ENCODE measurements at places on chromosomes 11 and 22. TPM values are rescaled to one million over a fixed set of nuclear protein-coding genes. Genes with fewer than 3 reads are reported as not detected.
A peak's percentile ranks its signal among the peaks of the same experiment; 100 is the strongest.

GRCh38 chr11:76621868-76622267, 48.7 kb downstream of the LRRC32 start:
- DNase-seq, result no peak

Gene ACTN3
- total RNA-seq, result not detected

DNA sequence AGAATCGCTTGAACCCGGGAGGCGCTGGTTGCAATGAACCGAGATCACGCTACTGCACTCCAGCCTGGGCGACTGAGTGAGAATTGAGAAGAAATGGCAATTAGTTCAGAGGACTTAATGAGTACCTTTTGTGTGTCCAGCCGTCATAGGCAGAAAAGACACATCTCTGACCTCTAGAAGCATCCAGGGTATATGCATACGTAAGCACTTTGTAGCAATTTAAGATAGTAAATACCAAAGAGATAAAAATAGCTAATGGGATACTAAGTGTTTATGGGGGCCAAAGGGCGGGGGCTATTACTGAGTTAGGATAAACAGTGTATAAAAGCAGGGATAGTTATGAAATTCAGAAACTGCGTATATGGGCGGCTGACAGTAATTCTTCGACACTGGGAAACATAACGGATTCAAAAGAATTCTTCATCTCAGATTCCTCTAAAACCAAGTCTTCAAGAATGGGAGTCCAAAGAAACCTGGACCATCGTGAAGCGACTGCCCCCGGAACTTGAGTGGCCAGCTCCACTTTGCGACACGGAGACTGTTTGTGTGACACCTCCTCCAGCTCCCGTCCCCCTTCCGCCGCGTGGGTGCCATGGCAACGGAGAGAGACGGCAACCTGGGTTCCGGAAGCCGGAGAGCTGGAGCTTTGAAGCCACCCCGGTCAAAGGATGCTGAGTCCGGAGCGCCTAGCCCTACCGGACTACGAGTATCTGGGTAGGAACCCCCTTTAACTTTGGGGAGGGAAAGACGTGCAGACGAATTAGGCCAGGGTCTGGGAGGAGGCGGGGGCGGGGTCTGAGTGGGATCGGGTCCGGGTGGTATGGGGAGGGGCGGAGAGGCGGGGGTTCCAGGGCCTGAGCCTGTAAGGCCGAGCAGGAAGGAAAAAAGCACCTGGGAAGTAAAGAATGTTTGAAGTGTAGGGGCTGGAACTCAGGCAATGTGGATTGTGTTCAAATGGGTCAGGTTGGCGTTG, at the start of gene CSTPP1:
Gene CSTPP1, plus strand, starts transcription at position 624 of the 973 bp plus-strand sequence. Its CDS starts 45 bp downstream, at position 669.
- peak; percentile 91 for DNase-seq

- no peak for DNase-seq
Observed at GRCh38 chr11:73451896-73452295, 75.7 kb downstream of the RELT start.

Gene RFPL2
- total RNA-seq, result not detected

Gene TMPRSS4
- not detected for total RNA-seq

- DNase-seq, result no peak
Observed at GRCh38 chr22:46869831-46870441, 107.5 kb downstream of the TBC1D22A start.

DNA sequence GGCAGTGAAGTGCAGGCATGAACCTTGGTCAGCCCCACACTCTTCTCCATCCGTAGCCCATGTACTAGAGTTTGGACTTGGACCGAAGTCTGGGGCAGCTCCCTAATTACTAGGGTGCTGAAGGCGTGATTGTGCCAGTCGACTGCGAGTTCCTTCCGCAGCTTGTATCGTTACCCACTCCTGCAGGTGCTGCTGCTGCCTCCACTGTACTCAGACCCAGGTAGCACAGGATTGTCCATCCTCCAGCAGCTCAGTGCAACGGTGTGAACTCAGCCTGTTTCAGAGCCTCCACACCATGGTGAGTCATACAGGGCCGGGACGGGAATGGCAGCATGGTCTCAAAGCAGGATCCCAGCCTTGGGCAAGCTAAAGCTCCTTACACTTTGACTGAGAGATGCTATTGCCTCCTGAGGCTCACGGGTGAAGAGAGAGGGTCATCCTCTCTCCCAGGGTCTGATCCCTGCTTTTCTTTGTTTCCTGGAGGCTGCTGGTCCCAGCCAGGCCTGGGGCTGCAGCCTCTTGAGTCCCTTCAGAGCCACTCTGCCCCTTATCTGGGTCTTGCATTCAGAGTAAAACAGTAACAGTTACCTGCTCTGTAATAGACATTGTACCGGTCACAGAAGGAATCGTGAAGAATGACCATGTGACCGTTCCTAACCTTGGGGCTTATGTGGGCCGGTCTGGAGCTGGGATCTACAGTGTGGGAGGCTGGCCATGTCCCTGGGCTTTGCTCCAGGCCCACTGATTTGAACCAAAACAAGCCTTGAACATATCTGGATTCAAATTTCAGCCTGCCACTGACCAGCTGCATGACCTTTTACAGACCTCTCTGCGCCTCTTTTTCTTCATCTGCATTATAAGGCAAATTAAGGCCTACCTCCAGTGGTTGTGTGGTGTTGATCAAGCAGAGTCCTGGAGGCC, 1.7 kb downstream of the TKFC start:
- DNase-seq, result no peak

DNA sequence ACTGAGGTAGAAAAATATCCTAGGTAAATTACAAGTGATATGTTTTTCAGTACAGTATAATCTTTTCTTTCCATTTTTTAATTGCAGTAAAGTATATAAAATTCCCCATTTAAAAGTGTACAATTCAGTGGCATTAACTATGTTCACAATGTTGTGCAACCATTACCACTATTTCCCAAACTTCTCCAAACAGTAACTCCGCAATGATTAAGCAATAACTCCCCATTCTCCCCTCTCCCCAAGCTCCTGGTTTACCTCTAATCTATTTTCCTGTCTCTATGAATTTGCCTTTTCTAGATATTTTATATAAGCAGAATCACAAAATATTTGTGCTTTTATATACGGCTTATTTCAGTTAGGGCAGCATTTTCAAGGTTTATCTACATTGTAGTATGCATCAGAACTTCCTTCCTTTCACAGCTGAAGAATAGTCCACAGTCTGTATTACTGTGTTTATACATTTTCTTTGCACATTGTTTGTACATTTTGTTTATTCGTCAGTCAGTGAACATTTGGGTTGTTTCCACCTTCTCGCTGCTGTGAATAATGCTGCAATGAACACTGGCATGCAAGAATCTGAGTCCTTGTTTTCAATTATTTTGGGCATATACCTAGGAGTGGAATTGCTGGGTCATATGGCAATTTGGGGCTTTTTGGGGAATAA, 110.7 kb downstream of the RPL27A start:
- DNase-seq, result no peak

GRCh38 chr11:119918347-119918746, 189.3 kb upstream of the NECTIN1 start:
- no peak for DNase-seq

DNA sequence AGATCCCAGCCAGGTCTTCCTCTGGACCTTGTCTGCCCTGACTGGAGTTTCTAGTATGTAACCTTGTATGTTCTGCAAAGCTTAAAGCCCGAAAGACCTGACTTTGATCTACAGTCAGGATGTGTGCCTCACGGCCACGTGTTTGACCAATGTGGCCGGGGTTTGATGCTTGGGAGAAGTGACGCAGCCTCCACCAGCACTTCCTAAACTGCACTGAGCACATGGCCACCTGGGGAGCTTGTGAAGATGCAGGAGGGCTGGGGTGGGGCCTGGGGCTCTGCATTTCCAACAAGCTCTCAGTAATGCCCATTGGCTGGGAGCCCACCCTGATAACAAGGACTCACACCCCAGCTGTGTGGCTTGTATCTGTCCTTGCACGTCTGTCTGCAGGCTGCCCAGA, 53.2 kb downstream of the NAT10 start:
- no peak for DNase-seq

DNA sequence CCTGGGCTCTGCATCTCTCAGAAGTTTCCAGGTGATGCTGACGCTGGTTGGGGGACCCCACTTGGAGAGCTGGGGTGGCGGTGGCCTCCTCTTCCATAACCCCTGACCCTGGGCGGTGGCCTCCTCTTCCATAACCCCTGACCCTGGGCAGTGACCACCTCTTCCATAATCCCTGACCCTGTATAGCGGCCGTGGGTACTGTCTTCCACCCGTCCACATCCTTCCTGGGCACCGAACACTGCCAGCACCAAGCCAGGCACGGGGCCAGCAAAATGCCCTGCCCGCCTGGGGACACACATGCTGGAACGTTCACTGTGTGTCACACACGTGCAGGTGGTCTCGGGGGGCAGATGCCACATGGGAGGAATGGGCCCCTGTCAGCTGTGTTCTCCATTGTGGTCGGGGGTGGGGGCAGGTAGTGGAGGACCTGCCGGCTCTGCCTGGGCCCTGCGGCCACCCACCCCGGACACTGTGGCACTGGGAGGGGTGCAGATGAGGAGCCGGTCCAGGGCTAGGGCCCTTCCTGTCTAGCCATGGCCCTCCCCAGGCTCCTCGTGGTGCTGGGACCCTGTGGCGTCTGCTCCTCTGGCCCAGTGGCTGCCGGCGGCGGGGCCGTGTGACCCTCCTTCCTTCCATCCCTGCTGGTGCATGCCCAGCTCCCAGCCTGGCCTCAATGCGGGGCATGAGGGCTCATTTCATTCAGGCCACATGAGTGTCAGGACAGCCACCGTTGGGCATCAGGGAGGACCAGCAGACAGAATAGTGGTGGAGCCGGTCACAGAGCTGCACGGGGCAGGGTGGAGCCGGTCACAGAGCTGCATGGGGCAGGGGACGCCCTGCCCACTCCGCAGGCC, 10.8 kb downstream of the BRSK2 start:
- DNase-seq, result no peak

- DNase-seq, result no peak
Observed at GRCh38 chr11:117771197-117771596, 25.8 kb downstream of the DSCAML1 start.

Gene NLRP14
- total RNA-seq, result not detected

DNA sequence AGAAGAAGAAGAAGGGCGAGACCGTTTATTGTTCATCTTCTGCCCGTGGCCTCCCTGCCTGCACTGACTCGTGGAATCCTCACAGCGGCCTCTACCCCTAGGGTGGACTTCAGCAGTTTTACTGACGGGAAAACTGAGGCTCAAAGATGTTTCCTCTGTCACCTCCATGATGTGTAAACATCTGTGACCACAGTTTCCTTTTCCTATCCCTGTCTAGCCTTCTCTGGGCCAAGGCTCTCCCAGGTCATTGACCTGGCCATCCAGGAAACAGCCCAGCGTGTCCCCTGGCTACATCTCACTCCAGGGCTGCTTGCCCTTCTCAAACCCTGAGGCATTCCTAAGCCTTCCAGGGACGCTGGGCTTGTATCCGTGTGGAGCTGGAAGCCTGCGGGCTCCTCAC, 49.0 kb upstream of the GCAT start:
- DNase-seq, result no peak

Gene RTN3
- total RNA-seq, result 181 TPM

Gene FOLR3
- not detected for total RNA-seq

GRCh38 chr11:77557553-77557952, 32.2 kb upstream of the AQP11 start:
- DNase-seq, result no peak

- DNase-seq, result peak; percentile 68
Observed at GRCh38 chr11:72683782-72684200, 9.6 kb upstream of the PDE2A start.
